ENCODE measurements at places on chromosomes 13 and 19. TPM values are rescaled to one million over a fixed set of nuclear protein-coding genes. Genes with fewer than 3 reads are reported as not detected.

GRCh38 chr13:97766749-97767148, 186.7 kb upstream of the IPO5 start:
- DNase-seq, result no peak

Gene HCN2
- 0.84 TPM for total RNA-seq

DNA sequence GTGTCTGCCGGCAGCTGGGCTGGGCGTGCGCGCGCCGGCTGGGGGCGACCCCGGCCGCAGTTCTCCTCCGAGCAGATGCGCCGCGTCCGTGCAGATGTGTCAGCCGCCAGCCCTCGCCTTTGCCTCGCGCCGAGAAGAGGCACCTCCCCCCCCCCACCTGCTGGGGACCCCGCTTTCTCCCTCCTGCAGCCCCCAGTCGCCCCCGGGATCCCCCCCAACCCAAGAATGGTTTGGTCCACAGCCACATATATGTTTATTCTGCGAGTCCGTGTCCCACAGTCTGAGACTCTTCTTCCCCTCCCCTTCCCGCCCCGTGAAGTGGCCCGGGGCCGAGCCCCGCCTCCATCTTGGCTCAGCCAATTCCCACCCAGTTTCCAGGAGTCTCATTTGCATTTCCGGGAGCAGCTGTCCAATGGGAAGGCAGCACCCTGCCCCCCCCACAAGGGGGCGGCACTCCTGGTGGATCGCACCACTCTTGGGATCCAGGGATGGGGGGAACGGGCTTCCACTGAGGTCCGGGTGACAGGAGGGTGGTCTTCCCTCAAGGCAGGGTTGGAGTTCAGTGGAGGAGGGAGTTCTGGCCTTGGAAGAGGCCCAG, 8.6 kb downstream of the ISOC2 start:
- DNase-seq, result peak; percentile 50

Gene B3GNT3
- not detected for total RNA-seq

Gene ABHD13
- total RNA-seq, result 5.8 TPM

DNA sequence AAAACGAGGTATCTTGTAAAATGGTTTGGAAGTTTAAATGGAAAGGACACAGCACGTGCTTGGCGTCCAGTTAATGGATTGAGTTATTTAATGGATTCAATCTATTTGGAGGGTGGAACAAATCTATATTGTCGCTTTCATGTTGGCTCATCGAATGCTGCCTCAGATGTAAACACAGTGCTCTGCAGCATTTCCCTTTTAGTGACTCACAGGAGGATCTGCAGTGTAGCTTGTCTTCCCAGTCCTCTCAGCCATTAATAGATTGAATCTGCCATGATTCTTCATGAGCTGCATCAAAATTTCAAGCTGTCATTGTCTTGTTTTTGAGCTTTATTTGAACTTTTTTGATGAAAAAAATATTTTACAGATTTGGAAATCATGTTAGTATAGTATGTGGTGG, 44.7 kb downstream of the DHRS12 start:
- DNase-seq, result no peak

GRCh38 chr13:54175466-54175865, 1146.9 kb downstream of the OLFM4 start:
- no peak for DNase-seq

- DNase-seq, result no peak
These were observed 4.5 kb downstream of the MIR17HG start for GRCh38 chr13:91351980-91352379.

DNA sequence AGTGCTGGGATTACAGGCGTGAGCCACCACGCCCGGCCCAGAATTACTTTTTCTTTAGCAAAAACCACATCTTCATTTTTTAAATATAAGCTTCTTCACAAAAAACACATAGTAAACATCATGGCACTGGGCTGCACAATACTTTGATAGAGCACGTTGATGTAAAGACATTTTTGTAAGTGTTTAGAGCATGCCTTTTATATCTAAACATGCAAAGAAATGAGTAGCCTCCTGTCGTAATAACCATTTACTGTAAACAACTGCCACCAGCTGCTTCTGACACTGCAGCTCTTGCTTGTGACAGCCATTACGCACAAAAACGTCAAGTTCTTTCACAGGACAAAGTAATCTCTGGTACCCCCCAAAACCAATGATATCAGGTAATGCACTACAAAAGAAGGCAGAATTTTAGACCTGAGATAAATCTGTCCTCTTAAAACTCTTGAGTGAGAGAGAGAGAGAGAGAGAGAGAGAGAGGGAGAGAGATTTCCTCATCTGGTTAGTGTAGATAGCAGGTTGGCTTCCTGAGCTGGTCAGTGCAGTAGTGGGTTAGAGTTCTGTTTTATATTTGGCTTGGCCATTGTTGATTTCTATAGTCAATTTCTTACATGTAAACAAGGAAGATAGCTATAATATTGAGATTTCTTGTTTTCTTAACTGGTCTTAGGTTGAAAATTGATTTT, 6.7 kb upstream of the ZNF548 start:
- DNase-seq, result no peak

Gene CGB2
- not detected for total RNA-seq

GRCh38 chr19:39082745-39083598, 1.2 kb upstream of the ACP7 start:
- DNase-seq, result no peak

All from activated CD8-positive, alpha-beta T cell treated with anti-CD3 and anti-CD28 coated beads, Interleukin-2, amount 10 ng/mL, durations not matched to agents 7 days and 5 days (primary cell).